ENCODE measurements at places on chromosomes 5 and 9.

GRCh38 chr9:134908524-134909309 is 9.0 kb downstream of the FCN1 start:
- no peak for DNase-seq

DNA sequence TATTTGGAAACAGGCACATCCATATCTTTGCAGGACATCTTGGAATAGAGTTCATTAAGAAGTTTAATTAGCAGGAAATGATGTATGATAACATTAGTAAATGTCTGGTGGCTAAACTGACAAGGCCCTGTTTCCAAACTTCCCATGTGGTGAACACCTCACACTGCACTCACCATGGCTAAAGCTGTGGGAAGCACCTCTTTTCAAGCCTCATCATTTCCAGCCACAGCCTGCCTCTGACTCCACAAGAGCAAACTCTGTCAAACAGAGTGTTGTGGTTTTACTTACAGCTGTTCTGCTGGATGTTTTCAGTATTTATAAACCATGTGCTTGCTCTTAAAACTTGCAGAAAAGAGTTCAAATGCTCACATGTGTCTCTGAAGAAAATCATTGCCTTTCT is 14.9 kb upstream of the NDUFB6 start:
- DNase-seq = no peak

GRCh38 chr5:135223891-135224625 is 175.0 kb downstream of the MACROH2A1 start:
- no peak for DNase-seq

GRCh38 chr5:82330530-82331270 is 52.5 kb upstream of the RPS23 start:
- DNase-seq = no peak

DNA sequence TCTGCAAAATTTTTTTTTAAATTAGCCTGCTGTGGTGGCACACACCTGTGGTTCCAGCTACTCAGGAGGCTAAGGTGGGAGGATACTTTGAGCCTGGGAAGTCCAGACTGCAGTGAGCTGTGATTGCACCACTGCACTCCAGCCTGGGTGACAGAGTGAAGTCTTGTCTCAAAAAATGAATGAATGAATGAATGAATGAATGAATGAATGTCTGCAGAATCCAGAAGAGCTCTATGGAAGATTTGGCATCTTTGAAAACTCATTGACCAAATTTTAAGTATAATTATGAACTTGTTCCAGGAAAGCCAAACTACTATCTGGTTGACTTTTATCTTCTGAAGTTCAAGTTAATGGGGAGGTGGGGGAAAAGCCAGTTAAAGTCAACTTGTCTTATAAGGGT is 94.2 kb upstream of the ERBIN start:
- DNase-seq = no peak

DNA sequence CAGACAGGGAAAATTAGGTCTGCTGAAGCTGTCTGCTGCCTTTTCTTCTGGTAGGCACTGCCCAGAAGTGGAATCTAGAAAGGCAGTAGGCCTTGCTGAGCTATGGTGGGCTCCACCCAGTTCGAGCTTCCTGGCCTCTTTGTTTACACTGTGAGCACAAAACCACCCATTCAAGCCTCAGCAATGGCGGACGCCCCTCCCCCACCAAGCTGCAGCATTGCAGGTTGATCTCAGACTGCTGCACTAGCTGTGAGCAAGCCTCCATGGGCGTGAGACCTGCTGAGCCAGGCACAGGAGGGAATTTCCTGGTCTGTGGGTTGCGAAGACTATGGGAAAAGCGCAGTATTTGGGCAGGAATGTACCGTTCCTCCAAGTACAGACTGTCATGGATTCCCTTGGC is 18.5 kb downstream of the AGTPBP1 start:
- DNase-seq = no peak

- DNase-seq = no peak
Measured at GRCh38 chr9:114484854-114485443, 20.3 kb downstream of the WHRN start.

GRCh38 chr9:113573959-113574352 is 110.4 kb downstream of the RGS3 start:
- no peak for DNase-seq

GRCh38 chr5:21826884-21827283 is 1026.3 kb downstream of the CDH12 start:
- DNase-seq = no peak

GRCh38 chr9:114448706-114449105 is 56.6 kb downstream of the WHRN start:
- no peak for DNase-seq
